ENCODE measurements at places on chromosomes 3 and 15.
A peak's percentile ranks its signal among the peaks of the same experiment; 100 is the strongest.

- DNase-seq, result peak; percentile 41
Measured at GRCh38 chr15:48962662-48963523, 826 bp downstream of the SHC4 start.

DNA sequence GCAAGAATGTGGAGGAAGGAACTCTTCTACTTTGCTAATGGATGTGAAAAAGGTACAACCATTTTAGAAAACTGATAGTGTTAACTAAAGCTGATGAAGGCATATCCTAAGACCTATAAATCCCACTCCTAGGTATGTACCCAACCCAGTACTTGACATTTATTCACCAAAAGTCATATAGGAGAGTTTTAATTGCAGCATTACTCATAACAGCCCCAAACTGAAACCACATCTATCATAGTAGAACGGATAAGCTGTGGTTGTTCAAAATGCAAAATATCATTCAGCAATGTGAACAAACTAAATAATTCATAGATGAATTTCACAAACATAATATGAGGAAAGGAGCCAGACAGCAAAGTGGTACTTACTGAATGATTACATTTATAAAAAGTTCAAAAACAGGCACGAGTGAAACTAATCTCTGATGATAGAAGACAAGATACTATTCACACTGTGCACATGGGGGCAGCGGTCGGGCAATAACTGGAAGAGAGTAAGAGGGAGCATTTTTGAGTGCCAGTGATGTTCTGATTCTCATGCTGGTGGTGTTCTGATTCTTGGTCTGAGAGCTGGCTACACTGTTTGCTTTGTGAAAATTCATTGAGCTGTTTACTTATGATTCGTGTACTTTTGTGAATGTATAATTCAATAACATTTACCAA lies 34.3 kb downstream of the GOLIM4 start:
- DNase-seq, result no peak

DNA sequence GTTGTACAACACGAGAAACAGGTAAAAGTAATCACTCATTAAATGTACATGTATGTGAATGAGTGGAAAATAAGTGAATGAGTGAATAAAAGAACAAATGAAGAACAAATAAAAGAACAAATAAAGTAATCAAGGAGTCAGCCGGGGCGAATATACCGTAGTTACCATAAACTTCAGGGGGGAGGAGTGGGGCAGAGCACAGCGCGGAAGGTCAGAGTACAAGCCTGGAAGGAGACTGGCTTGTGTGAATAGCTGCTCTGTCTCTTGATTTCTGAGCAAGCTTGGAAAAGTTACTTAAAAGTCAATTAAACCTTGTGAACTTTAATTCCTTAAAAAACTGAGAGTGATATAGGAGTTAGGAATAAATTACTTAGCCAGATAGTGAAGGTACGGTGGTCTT lies 466.5 kb upstream of the CNTN4 start:
- no peak for DNase-seq

- no peak for DNase-seq
Measured at GRCh38 chr15:85624291-85624801, 170.4 kb downstream of the KLHL25 start.

DNA sequence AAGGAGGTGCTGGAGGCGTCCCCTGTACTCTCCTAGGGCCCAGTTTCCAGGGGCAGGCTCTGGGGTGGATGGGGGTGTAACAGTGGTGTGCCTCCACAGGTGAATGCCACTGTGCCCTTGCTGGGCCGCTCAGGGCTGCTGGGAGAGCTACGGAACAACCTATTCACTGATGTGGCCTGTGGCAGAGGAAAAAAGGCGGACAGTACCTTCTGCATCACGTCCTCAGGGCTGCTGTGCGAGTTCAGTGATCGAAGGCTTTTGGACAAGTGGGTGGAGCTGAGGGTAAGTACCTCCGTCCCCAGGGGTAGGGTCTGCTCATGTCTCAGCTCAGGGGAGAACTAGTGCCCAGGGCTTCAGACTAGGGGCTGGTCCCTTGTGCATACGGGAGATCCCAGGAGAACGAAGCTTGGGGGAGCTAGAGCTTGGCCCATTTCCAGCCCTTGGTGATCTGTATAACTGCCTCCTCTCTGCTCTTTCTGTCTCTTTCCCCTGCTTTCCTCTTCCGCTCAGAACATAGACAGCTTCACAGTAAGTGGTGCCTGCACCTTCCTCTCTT lies 15.0 kb upstream of the JMJD7 start:
- DNase-seq, result no peak

Data from lung microvascular endothelial cell (primary cell).